ENCODE measurements at places on chromosomes 4 and X.

DNA sequence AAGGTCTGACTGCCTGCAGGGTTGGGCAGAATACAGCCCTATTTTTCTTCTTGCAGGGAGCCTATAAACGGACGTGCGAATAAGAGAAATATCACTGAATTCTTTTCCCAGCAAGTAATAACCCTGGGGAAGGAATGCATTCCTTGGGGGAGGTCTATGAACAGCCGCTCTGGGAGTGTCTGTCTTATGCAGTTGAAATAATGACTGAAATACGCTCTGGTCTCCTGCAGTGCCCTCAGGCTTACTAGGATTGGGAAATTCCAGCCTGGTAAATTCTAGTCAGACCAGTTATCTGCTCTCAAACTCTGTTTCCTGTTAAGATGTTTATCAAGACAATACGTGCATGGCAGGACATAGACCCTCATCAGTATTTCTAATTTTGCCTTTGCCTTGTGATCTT, 72.1 kb upstream of the FAM241A start:
- no peak for DNase-seq

GRCh38 chr4:15007201-15007600, 4.9 kb downstream of the CPEB2 start:
- no peak for DNase-seq

DNA sequence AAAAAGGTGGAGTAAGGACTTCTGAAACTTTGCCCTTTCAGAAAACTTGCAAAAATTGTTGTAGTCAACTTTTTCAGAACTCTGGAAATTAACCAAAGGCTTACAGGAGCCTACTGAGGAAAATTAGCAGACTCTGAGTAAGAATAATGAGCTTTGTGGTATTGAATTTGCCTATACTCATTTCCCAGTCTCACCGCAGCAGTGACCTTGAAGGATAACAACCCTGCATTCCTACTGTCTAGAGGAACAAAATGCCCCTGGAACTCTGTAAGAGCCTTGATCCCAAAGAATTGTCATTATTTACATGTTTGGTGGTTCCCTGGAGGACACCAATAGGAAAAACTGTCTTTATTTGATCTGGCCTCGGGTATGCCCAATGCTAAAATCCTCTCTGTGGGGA, 57.9 kb downstream of the MND1 start:
- DNase-seq, result no peak

DNA sequence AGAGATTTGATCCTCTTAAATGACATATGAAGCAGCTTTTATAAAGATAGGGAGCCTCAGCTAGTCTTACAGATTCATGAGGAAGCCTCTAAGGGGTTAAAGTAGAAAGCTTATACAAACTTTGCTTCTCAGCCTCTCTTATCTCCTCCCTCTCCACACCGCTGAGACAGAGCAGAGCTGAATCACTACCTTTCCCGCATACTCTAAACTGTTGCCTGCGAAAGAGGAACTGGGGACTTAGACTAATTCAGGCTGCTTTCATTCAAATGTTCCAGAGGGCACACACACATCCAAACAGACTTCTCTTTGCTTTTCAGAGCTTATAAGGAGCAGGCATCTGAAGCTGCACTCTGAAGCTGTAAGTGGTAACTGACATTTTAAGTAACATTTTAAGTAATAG, at the start of gene SERTM2:
TSS of gene SERTM2 (plus strand) at position 169 of the 400 bp plus-strand sequence. CDS start 7,213 bp downstream, outside the sequence.
- no peak for DNase-seq

DNA sequence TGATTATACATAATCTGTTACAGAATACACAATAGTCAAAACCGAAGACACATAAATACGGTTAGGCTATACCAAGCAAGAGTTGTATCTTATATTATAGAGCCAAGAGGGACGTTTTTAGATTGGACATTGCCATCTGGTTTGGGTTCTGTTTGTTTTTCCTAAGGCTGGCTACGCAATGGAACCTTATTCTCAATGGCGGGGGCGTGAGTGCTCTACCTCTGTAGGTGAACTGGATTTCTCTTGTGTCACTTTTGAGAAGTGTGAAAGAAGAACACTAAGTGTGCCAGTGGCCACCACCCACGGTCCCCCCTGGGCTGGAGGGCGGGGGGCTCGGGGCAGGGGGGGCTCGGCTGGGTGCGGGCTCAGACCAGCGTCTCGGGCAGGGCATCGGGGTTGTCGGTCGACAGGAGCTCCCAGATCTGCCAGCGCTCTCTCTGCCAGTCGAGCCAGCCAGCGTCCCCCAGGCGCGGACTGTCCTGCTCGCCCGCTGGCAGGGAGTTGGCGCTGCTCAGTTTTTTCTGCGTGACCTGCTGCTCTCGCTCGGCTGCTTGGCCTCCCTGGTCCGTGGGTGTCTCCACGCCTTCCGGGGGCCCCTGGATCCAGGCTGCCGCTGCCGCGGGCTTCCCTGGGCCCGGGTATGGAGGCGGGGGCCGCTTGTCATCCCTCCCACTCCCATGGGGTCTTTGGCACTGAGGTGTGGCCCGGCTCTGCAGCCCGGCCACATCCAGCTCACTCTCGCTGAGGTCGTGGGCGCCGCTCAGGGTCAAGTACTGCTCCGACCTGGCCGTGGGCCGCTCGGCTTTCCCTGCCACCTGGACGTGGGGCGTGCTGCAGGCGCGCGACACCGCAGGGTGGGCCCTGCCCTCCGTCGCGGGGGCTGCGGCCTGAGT, 27.6 kb downstream of the HCCS start:
- no peak for DNase-seq

- no peak for DNase-seq
These were observed 88.4 kb upstream of the NAP1L5 start for GRCh38 chr4:88786011-88786410.

DNA sequence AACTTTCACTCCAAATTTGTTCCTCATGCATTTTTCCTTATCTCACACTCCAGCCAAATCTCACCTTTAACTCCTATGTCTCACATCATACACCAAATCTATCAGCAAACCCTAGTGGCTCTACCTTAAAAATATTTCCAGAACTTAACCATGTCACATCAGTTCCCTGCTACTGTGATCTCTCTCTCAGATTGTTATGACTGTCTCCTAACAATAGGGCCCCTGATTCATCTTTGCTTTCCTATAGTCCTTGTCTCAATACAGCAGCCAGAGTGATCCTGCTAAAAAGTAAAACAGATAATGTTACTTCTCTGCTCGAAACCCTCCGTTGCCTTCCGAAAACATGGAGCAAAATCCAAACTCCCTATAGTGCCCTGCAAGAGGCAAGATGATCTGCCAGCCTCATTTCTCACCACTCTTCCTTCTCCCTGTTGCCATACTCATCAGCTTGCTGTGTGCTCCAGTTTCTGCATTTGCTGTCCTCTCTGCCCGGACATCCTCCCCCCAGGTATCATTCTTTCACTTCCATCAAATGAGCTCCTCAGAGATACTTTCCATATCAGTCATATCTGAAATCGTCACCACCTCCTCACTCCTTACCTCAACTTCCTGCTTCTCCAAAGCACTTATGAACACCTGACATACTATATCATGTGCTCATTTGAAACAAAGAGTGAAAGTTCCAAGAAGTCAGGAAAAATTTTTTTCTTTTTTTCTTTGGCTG, 293.4 kb upstream of the NR3C2 start:
- DNase-seq, result no peak

All from hypothalamus (tissue), 51 donors.